ENCODE measurements at places on chromosomes 16 and 17. TPM values are rescaled to one million over a fixed set of nuclear protein-coding genes. Genes with fewer than 3 reads are reported as not detected.

Gene TBC1D3H
- total RNA-seq = not detected

Gene TMEM107
- total RNA-seq = 27.9 TPM

Gene CCDC92B
- total RNA-seq = not detected

Gene SCGB1C2
- total RNA-seq = not detected

Gene CHST4
- not detected for total RNA-seq

Gene LIMD2
- 1.1 TPM for total RNA-seq

Gene ZNF624
- total RNA-seq = 5.3 TPM

Gene SPATA32
- total RNA-seq = not detected

DNA sequence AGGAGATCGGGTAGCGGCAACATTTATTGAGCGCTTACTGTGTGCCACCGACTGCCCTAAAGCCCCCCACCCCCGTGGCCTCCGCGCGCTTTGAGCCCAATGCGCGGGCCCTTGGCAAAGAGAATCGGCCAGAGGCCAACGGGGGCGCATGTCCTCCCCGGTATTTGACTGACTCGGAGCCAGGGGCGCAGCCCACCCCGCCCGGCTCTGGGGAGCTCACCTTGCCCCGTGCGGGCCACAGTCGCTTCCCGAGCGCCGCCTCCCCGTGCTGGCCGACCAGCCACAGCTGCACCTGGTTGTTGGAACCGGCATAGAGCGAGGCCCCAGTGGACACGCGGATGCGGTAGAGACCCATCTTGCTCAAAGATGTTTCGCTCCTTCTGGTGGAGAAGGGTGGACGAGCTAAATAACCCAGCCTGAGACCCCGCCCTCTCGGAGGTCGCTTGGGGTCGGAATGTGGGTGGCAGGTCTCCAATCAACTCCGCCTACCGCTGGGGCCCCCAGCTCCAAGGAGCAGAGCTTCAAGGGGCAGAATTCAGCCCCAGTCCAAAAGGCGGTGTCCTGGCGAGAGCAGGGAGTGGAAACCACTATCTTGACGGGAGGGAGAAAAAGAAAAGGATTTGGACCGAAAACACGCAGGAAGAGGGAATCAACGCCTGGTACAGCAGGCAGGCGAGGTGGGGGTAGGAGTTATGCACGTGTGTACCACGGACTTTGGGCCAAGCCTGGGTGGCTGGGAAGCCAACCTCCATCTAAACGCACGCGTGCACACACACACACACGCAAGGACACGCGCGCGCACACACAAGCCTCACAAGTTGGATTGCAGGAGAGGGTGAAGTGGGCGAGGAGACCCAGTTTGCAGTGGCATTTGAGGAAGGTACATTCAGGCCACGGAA is at the start of gene ALOX15:
Gene ALOX15, minus strand, starts transcription at position 382 of the 899 bp plus-strand sequence. Its CDS starts 27 bp downstream, at position 355.
- no peak for DNase-seq

DNA sequence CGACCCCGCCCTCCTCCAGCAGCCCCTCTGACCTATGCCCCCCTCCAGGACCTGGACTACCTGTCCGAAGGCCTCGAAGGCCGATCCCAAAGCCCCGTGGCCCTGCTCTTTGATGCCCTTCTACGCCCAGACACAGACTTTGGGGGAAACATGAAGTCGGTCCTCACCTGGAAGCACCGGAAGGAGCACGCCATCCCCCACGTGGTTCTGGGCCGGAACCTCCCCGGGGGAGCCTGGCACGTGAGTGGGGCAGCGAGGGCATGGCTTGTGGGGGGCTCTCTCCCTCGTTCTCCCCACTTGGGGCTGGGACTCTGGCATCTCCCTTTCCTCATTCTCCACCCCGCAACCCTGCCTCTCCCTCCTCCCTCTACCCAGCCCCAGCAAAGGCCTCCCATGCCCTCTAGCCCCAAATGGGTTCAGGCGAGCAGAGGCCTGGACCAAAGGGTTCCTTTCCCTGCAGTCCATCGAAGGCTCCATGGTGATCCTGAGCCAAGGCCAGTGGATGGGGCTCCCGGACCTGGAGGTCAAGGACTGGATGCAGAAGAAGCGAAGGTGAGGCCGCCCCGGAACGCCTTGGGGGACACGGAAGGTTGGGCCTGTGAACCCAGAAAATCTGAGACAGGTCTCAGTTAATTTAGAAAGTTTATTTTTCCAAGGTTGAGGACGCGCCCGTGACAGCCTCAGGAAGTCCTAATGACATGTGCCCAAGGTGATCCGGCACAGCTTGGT is 7.4 kb upstream of the NECAB2 start:
- DNase-seq = no peak

DNA sequence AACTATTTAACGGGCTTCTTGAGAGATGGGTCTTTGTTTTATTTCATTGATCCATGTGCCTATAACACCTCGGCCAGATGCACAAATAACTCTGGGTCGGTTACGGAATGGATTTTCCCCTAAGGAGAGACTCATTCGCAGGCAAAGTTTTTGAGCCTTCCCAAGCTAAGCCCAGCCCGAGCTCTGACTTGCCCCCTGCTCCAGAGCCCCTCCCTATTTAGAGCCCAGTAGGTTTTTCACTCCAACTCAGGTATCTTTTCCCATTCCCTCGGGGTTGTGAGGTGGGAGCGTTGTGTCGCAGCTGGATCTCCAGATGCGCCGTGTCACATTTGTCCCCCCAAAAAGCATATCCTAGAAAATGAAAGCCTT is 812 bp upstream of the MYOCD start:
- no peak for DNase-seq

GRCh38 chr17:49226771-49227435 is 3.7 kb downstream of the PHOSPHO1 start:
- DNase-seq = no peak

- DNase-seq = no peak
These were observed 586 bp downstream of the MEAK7 start for GRCh38 chr16:84503751-84504395.

DNA sequence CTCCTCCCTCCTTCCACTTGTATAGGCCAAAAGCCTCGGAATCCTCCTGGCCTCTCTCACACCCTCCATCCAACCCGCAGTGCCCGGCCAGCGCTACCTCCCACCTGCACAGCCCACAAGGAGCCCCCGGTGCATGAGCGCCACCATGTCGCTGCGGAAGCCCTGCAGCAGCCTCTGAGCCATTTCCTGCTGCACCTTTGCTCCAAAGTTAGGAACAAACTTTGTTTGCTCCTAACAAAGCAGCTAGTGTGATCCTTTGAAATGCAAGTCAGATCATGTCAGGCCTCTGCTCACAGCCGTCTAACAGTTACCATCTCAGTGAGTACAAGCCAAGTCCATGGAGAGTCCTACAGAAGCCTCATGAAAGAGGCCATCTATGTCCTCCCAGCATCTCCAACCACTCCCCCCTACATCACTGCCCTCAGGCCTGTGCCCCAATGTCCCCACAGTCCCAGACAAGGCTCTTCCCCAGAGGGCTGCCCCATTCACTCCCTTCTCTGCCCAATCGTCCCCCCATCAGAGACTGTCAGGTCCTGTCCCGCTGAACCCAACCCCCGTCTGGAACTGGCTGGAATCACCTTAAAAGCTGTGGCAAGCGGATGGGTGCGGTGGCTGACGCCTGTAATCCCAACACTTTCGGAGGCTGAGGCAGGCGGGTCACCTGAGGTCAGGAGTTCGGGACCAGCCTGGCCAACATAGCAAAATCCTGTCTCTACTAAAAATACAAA is 7.5 kb downstream of the DCAKD start:
- DNase-seq = no peak

- no peak for DNase-seq
These were observed 50.8 kb downstream of the RPH3AL start for GRCh38 chr17:301681-302299.

DNA sequence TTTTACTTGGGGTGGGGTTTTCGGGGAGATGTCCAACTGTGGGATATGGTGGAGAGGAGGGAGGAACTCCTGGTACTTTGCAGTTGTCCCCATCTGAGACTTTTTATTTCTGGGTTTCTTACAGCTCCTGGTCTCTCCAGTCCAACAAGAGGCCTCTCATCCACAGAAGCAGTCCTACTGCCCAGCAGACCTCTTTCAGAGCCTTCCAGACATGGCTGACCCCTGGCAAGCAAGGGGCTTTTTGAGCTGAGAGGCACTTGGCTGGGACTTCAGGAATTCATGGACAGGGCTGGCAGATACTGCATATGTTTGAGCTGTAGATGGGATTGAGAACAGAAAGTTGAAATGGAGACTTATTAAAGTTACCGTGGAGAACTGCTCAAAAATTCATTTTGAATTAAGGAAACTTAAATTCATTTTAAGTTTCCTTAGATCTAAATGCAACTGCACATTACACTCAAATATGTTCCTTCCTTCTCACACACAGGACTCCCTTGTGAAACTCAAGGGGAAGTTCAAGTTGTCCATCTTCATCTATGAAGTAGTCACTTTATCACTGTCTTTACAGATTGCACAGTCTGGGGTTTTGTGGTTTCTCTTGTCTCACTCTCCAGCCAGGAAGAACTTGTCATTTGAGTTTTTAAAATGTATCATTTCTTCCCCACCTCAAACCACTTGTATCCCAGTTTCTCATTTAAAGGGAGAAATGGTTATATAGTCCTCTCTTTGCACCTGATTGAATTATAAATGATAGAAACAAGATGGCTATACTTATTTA is 1.1 kb downstream of the LASP1NB start:
- no peak for DNase-seq

DNA sequence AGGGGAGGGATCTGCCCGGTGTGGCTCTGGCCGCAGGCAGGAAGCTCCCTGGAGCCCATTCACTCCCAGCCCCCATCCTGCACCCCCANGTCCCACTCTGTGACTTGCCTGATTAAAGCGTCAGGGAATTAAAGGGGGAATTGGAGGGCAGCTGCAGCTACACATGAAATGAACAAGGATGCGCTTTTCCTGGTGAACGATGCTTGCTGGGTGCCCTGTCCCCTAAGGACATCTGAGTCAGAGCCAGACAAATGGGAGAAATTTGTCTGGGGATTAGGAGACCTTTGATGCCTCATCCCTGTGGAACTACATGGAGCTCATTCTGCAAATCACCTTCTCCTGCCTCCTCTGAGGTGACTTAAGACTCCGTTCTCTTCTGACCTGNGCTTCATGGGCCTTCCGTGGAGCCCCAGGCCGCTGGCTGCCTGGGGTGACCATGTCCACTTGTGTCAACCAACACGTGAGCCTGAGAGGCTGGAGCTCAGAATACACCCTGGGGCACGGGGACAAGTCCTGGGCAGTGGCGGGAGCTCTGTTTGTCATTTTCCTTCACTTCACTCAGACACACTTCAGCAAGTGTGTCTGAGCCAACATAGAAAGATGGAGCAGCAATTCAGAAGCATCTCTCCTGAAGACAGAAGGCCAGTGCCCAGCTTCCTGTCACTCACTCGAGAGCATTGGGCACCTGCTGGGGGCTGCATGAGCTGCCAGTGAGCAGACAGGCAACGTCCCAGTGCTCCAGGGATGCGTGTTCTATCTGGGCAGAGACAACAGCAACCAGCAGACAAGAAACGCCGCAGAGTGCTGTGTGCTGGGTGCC is 54.1 kb downstream of the METRNL start:
- no peak for DNase-seq

DNA sequence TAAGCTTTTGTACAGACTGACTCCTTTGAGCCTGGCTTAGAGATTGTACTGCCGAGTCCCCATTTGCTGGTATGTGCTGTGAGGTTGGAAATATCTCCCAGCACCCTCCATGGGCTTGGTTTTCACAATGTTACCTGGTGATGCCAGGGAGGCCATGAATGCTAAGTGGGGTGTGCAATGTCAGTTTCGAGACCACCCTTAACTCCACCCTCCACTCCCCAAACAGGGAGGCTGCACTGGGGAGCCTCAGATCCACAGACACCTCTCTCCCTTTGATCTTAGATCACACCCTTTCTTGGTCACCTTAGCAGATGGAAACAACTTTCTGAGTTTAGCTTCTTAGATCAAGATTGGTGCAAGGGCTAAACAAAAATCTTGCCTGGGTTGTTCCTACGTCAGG is 28.6 kb upstream of the PIK3R6 start:
- no peak for DNase-seq

- no peak for DNase-seq
These were observed 29.8 kb downstream of the GPATCH8 start for GRCh38 chr17:44473367-44473766.

GRCh38 chr16:56289416-56289815 is 98.1 kb downstream of the GNAO1 start:
- DNase-seq = no peak

GRCh38 chr17:40412880-40413279 is 4.8 kb downstream of the TOP2A start:
- no peak for DNase-seq

DNA sequence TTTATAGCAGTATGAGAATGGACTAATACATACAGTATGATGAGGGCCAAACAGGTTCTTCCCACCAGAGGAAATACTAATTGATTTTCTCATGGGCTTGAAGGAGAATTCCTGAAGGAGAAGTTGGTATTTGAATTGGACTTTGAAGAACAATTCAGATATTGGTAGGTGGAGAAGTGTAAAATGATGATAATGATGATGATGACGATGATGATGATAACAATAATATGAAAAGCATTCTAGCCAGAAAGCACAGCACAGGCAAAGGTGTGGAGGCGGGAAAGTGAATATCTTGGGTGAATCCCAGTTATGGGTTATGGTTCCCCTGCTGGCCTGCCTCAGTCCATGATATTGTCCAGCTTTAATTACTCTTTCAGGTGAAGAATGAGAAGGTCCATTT is 562.4 kb upstream of the SALL1 start:
- no peak for DNase-seq

GRCh38 chr16:29819506-29819905 is 756 bp upstream of the MVP start:
- no peak for DNase-seq

DNA sequence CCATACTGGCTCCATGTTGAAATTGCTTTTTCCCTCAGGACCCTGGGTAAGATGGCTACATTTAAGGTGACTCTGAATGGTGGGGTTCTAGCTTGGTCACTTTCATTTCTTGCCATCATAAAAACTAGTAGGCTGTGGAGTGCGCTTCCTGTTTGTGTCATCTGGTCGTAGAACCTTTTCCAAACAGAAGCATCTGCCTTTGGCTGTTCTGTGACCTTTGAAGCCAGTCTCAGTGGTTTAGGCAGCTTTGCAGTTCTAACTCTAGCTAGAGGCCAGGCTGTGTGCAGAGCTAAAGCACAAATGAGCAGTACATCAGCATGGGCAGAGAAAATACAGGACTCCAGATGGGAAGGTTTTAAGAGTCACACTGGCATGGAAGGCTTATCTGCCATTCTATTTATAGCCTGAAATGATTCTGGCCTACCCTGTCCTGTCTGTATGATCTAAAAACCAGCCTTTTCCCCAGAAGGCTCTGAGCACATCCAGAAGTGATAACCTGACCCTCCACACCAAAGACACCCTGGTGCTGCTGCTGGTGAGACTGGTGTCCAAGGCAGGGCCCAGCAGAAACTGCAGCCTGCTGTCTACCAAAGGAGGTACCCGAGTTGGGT is 8.6 kb downstream of the ESRP2 start:
- no peak for DNase-seq

DNA sequence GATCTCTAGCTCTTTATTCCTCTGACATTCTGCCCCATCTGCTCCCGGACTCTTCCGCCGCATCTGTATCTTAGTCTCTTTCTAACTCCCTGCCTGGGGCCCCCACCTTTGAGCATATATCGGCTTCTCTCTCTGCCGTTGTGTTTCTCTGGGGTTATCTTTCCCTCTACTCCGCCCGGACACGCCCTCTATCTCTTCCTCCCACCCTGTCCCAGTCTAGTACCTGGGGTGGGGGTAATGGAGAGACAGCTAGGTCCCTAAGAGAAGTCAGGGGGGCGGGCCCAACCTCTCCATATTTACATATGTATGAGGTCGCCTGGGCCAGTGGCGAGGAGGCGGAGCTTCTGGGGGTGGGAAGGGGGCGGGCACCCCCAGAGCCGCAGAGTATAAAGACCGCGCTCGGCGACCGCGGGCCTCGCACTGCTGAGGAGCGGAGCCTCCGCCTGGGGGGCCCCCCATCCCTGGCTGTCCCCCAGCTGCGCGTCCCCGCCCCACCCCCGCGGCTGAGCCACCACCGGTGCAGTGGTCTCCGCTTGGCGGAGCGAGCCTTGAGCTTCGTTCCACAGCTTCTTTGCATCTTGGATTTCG is at the start of gene ATP1B2:
Gene ATP1B2, plus strand, starts transcription at position 418 of the 588 bp plus-strand sequence. CDS start 593 bp downstream, outside the sequence.
- peak; percentile 46 for DNase-seq
